ENCODE measurements at places on chromosomes 1 and 21.

- no peak for DNase-seq
Measured at GRCh38 chr1:160366731-160367515, at the start of gene NHLH1. Gene NHLH1 (plus strand): TSS chr1:160367071. CDS start chr1:160370732, 3,661 bp downstream.

GRCh38 chr1:24484199-24484598 lies 18.4 kb upstream of the RCAN3 start:
- DNase-seq: no peak

DNA sequence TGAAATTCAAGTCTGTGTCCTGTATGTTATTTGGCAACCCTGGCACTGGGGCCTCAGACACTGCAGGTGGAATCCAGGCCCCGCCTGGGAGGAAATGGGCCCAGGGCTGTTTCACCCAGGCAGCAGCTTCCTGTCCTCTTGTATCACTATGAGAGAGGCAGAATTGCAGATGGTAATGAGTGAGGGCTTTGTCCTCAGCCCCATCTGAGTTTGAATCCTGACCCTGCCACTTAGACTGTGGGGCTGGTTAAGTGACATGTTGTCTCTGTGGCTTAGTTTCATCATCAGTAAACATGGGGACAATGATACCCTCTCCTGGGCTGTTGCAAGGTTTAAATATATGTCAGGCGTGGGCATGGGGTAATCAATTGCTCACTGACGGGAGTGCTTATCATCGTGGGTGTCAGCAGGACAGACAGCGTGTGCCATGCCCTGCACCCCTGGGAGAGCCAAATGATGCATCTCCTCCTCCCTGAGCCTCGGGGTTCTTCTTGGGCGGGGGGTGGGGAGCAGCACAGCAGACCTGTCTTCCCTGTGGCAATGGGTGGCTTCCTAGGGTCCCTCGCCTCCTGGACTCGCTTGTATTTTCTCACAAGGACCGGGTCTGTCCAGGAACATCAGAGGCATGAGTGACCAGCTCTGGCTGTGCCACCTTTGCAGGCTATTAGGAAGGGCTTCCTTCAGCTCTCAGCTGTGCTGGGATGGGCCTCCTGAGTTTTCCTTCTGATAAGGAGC lies 42.1 kb downstream of the ARHGEF10L start:
- DNase-seq: peak; percentile 42

DNA sequence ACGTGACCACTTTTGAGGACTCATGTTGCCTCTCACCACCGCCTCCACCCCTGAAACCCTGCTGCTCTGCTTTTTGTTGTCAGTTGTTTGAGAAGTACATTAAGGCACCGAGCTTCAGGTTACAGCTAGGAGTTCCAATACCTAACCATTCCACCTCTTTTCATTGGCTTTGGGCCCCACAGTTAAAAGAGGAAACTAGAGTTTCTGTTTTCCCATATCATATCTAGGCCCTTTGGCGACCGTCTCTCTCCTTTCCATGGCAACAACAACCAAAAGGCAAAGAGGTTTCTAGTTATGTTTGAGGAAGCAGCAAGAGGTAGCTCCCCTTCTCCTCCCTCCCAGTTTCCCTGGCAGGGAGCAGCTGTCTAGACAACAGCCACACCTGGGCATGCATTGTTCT lies 5.9 kb downstream of the ANKRD35 start:
- DNase-seq: no peak

GRCh38 chr1:158752155-158752712 lies 2.3 kb upstream of the OR6K6 start:
- no peak for DNase-seq

- peak; percentile 13 for DNase-seq
Measured at GRCh38 chr1:15945832-15946448, 30.0 kb downstream of the ZBTB17 start.

DNA sequence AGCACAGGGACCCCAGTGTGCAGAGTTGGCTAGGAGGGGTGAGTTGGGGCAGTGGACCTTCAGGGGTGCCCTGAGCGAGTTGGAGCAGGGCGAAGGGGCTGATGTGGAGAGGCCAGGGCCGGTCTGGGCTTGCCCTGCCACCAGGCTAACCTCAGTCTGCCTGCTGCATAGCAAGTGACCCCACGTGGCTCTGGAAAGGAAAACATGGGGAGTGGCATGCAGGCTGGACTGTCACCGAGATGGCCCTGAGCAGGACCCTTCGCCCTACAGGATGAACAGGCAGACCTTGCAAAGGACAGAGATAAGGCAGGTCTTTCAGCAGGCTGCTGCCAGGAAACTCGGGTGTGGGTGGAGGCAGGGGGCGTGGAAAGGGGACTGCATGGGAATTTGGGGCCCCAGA lies 51.5 kb downstream of the FOXO6 start:
- no peak for DNase-seq

DNA sequence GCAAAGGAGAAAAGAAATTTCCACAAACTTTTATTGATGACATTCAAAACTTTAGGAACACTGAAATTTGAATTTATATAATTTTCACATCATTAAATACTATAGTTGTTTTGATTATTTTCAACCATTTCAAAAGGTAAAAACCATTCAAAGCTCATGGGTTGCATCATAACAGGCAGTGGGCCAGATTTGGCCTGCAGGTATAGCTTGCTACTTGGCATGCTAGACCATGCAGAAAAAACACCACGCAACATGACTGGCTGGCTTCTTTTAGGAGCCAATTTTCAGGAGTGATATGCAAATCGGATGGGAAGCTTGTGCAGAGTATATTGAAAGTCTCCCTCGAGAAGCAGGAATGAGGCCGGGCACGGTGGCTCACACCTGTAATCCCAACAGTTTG lies 144.8 kb downstream of the GLUL start:
- DNase-seq: no peak

- no peak for DNase-seq
Measured at GRCh38 chr1:22741118-22741517, 30.5 kb downstream of the EPHB2 start.

- DNase-seq: no peak
Measured at GRCh38 chr21:42556476-42556875, 42.8 kb downstream of the SLC37A1 start.

DNA sequence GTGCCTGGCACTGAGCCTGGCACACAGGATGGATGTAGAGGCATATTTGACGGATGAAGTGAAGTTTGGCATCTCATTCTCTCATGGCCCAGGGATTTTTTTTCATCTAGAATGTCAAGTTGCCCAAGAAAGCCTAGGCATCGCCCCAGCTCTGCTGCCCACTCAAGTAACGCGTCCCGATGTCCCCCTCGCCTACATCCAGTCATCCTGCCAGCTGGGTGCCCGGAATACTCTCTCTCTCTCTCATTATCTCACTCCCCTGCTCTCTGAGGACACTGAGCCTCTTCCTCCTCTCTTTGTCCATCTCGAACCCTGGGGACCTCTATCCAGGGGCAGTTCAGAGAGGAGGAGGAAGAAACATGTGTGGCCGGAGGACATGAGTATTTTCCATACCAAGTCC lies 142.3 kb upstream of the ZC3H12A start:
- DNase-seq: no peak

DNA sequence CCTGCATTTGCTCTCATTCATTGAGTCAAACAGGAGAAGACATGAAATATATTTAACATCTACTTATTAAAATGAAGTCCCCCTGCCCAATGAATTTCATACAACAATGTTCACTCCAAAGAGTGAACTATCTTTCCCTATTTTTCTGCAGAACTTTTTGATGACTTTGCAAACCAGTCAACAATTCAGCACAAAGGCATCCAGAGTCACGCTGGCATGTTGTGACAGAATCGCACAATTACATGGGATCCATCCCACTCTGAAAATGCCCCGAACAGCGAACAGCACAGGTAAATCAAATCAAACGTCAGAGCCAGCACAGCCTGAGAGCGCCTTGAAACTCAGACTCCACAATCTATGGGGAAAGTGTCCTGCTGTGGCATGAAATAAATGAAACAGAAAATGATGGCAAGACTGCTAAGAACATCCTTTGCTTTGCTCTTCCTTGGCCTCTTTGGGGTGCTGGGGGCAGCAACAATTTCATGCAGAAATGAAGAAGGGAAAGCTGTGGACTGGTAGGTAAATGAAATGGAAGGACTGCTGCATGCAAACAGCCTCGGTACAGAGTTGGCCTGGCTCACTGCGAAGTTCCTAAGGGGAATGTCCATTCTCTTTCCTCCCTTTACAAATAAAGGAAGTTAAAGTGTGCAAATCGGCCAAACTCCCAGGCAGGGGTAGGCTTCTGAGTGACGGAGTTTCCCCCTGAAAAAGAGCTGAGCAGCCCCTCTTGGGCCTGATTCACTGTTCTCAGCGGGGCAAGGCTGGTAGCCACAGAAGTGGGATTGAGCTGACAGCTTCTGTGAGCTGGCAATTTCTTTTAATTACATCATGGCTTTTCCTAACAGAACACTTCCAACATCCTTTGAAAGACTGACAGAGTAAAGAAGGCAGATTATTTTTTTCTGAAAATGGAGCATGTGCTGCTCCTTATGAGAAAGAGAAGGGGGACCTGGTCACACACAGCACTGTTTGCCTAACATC lies at the start of gene DNASE2B:
Gene DNASE2B (plus strand): TSS at position 310 of the 981 bp plus-strand sequence. CDS start 81 bp downstream, at position 391.
- no peak for DNase-seq

DNA sequence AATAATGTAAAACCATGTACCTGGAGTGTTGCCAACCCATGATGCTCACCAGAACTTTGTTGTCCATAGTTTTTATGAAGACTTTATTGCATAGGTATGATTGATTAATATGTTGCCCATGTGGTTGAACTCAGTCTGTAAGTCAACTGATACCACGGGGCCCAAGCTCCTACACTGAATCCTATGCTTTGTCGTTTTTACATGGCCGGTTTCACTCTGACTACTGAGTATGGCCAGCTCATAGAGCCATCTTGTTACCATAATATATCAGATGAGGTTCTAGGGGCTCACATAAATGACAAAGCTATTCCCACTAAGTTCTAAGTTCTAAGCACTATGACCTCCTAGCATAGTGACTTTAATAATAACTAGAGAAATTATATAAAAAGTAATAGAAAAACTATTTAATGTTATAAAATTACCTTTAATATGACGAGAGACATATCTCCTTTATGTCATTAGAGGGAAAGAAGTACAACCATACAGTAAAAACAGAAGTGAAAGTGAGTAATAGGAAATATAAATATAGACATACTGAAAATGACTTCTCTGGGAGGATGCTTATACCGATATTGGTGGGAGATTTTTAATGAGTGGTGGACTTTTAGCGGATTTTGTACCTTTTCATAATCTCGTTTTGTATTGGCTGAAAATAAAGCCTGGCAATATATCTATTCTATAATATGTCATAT lies 983.4 kb upstream of the PRMT6 start:
- DNase-seq: no peak

GRCh38 chr1:246569248-246570238 lies 3.3 kb downstream of the CNST start:
- no peak for DNase-seq

DNA sequence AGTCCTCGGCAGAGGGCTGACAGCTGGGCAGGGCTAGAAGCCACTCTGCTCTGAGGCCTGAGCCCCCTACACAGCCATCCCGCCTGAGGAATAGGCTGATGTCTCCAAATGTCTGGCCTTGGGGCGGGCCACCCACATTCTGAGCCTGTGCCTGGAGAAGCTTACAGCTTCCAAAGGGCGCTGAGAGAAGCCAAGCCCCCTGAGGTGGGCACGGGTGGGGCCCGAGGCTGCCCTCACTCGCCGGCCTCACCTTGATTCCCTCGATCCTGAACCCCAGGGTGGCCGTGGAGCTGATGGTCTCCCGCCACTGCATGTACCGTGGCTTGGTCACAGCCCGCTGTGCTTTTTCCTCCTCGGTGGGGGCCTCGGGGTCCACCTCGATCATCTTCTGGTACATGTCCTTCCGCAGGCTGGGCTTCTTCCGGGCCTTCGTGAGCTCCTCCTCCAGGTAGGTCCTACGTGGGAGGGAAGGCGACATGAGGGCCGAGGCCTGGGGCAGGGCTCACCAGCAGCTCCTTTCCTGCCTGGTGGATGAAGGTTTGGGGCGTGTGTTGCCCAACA lies 93.2 kb downstream of the STUM start:
- DNase-seq: no peak

DNA sequence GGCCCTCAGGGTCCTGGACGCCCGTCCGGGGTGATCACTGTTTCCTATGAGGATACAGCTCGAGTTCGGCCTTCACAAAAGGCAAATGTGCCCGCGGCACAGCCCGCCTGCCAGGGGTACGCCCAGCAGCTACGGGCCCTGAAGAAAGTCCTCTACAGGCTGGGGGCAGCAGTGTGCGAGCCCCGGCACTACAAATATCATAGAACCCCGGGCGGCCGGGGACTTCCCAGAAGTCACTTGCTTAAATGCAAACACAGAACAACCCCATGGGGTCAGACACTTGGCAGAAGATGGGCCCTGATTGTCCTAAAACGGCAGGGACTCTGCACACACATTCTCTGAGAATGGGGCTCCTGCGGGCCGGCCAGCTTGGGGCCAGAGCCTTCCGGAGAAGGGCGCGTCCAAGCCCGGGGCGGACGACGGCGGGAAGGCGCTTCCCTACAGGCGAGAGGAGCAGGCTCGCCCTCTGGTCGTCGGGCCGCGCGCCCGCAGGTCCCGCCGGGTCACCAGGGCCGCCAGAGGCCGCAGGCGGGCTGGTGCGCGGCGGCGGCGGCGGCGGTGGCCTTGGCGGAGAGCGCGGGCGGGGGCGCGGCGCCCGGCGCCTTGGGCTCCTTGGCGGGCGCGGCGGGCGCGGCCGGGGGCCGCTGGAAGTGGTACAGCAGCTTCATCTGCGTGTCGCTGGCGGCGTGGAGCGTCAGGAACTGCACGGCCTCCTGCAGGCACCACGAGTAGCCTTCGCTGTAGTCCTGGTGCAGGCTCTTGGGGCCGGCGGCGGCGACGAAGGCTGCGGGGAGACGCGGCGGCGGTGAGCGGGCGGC lies 888 bp downstream of the HES5 start:
- DNase-seq: no peak

GRCh38 chr1:97864615-97865014 lies 56.2 kb downstream of the DPYD start:
- DNase-seq: no peak

DNA sequence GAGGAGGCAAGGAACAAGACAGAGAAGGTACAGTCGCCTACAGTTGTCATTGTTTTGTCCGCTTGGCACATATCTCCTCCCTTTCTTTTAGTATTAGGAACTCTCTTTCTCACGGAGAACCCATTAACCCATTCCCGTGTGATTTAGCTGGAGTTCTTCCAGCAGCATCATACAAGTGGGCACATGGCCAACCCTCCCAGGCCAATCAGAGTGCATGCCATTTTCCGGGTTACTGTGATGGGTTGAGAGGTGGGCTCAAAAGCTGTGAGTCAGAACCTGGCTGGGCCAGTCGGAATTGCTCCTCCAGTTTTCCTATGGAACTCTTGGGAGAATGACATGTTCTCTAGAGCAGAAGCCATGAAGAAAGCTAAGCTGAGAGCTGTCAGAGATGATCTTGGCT lies 83.1 kb upstream of the SOD1 start:
- no peak for DNase-seq
